ENCODE measurements at places on chromosomes 4 and X. TPM values are rescaled to one million over a fixed set of nuclear protein-coding genes. Genes with fewer than 3 reads are reported as not detected.
A peak's percentile ranks its signal among the peaks of the same experiment; 100 is the strongest.

The CT45A10 gene
- not detected for total RNA-seq

GRCh38 chrX:86103061-86103460 is 45.2 kb upstream of the DACH2 start:
- DNase-seq = no peak

DNA sequence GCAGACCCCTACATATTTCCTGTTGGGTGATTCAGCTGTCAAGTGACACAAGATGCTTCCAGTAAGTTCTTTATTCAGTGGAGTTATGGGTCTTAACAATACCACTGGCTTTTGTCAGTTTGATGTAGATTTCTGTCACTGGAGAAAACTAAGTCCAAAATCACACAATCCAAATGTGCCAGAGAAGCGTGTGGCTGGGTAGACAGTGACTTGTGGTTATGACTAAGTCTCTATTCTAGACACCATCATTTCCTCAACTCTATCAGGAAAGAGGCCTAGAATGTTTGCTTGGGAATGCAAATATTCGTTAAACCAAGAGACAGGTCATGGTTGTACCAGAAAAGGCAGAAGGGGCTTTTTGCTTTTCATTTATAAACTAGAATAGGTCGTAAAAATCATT is 54.4 kb upstream of the HS3ST1 start:
- DNase-seq = no peak

The TASL gene
- total RNA-seq = 3.1 TPM

- no peak for DNase-seq
Observed at GRCh38 chr4:156659570-156659969, 312.0 kb downstream of the PDGFC start.

The POU4F2 gene
- not detected for total RNA-seq

DNA sequence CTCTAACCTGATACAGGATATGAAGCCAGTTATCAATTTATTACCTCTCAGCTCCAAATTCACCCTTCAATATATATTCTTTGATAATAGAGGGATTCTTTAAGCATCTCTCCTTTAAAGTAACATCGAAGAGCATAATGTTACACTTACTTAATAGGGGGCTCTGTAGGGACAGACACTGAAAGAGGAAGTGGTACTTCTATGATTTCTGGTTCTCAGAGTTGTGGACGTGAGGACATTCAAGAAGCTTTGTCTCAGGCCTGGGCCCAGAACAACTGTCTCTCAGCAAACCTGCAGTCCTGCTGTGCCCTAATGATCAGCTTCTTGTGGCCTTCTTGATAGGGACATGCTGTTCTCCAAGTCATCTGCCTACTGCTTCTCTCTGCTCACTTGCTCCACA is 4.2 kb upstream of the ZXDB start:
- DNase-seq = no peak

DNA sequence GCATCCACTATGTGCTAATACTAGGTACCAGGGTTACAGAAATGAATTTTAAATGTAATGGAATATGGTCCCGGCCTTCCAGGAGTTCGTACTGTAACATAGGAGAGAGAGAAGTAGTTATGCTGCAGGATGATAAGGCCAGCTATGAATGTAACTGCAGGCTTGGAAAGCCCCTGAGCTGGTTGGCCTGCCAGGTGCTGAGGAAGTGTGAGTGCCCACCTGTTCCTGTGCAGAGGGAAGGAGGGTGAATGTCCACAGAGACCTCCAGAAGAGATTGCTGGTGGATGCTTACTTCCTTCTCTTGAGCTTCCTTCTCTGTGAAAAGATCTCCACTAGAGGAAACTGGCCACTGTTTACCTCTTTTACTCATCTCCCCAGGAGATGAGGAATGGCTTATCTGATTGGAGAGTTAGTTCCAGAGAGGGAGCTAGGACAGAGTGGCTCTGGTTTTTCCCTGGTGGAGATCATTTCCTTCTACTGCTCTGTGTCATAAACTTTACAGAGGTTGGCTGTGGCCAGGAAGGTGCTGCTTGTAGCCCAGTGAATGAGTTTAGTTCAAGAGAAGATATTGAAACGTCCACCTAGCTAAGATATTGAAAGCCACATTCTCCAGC is 114.0 kb upstream of the LNX1 start:
- no peak for DNase-seq

GRCh38 chrX:114097866-114098265 is 486.0 kb upstream of the HTR2C start:
- no peak for DNase-seq

GRCh38 chr4:142314686-142315085 is 531.4 kb downstream of the INPP4B start:
- DNase-seq = peak; percentile 58

DNA sequence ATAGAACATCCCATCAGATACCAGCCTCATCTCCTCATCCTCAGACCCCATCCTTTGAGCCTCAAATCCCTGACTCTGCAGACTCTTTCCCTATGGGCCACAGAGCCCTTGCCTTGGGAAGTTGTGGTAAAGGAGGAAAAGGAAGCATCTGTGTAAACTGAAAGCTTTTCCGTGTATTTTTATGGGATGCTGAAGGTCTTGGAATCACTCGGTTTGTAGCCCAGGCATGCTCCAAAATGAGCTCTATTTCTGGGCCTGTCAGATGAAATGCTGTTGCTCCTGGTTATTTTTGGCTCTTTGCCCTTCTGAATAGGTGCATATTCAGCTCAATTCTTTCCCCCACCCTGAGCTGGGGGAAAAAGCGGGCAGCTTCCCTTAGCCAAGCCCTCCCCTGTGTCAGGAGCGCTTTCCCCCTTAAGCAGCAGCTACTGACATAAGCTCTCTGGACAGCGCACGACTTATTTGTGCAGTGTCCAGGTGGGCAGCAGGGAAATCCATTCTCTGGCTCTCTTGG is 5.0 kb upstream of the SEL1L3 start:
- no peak for DNase-seq

GRCh38 chr4:2434420-2434819 is 15.7 kb downstream of the CFAP99 start:
- no peak for DNase-seq

- DNase-seq = no peak
Observed at GRCh38 chrX:11380187-11380844, 87.1 kb downstream of the AMELX start.

DNA sequence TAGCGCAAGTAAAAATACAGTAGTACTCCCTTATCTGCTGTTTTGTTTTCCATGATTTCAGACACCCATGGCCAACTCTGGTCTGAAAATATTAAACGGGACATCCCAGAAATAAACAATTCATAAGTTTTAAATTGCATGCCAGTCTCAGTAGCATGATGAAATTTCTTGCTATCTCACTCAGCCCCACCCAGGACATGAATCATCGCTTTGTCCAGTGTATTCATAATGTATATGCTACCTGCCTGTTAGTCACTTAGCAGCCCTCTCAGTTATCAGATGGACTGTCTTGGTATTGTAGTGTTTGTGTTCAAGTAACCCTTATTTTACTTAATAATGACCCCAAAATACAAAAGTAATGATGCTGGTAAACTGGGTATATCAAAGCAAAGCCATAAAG is 158.2 kb upstream of the DDIT4L start:
- DNase-seq = no peak

DNA sequence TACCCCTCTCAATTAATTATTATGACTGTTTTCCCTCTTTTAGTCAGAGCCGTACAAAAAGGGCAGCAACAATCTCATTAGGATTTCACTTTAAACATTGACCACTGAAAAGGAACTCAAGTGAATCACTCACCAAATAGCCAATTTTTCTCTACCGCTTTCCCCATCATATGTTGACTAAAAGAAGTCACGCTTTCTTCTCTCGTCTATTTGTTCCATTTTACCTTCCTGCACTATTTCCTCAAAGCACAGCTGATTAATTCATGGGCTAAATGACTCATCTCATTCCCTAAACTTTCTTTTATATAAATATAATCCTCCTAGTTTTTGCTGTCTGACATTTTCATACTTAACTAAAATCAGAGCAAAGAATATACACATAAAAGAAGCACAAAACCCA is 8.2 kb downstream of the MID1 start:
- DNase-seq = no peak

The PSAPL1 gene
- not detected for total RNA-seq

DNA sequence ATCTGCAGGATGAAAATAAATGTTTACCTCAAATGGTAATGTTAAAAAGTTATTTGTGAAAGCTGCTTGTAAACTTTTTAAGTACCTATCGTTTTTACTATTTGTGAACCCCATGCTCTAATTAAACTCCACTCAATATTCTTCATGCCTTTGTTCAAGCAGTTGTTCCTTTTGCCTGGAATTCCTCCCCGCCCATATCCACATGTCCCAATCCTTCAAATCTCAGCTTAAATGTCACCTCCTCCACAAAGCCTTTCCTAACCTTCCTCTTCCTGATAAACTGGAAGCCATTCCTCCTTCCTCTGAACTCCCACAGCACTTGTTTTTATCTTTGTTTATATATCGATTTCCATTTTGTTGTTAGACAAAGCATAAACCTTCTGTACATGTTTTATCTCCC is 2.4 kb downstream of the MORC4 start:
- no peak for DNase-seq

The VSIG4 gene
- total RNA-seq = 61.5 TPM

- DNase-seq = no peak
Observed at GRCh38 chr4:70915874-70916559, 13.8 kb downstream of the MOB1B start.

GRCh38 chr4:157014621-157015591 is 43.3 kb upstream of the PDGFC start:
- DNase-seq = no peak

The TDO2 gene
- total RNA-seq = 2.4 TPM

The CCNA2 gene
- 2.9 TPM for total RNA-seq

GRCh38 chrX:47182106-47182700 is 11.4 kb upstream of the UBA1 start:
- no peak for DNase-seq

DNA sequence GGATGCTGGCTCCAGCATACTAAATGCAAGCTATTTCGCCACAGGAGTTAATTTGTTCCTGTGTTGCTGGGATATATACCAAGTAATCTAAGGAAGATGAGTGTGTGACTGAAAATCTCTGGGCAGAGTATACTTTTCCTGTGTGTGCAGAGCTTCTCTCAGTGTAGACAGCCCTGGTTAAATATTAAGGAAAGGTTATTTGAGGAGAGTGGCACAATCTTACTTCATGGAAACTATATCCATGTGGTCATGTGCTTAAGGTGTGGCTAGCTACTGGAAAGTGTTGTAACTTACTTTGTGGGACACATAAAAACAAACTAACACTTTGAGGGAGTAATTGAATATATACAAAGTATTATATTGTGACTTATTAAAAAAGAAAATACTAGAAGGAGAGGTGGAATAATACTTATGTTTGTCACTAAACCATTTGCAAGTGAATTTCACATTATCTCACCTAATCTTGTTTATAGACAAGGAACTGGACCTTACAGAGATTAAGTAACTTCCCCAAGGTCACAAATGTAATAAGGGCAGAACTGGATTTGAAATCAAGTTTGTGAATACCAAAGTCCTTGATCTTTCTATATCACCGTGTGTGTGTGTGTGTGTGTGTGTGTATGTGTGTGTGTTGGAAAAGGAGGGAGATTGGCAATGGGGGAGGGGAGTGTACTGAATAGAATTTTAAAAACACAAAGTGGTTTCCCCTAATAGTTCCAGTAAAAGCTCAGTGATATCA is 408.2 kb upstream of the NR3C2 start:
- DNase-seq = peak; percentile 36

DNA sequence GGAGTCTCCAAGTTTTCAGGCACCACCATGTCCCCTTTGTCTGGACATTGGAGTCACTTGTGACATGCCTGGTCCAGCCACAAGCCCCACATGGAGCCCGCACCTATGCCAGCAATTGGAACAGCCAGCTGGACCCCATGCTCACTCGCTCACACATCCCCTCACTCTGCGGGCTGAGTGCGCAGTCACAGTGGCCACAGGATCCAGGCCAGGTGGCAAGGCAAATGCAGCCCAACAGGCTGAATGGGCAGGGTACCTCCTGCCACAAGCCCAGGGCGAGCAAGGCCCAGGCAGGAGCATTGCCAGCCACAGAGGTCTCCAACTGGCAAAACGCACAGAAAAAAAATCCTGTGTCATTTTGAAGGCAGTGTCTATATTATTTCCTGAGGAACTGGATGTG is 82.0 kb downstream of the ANXA10 start:
- no peak for DNase-seq

DNA sequence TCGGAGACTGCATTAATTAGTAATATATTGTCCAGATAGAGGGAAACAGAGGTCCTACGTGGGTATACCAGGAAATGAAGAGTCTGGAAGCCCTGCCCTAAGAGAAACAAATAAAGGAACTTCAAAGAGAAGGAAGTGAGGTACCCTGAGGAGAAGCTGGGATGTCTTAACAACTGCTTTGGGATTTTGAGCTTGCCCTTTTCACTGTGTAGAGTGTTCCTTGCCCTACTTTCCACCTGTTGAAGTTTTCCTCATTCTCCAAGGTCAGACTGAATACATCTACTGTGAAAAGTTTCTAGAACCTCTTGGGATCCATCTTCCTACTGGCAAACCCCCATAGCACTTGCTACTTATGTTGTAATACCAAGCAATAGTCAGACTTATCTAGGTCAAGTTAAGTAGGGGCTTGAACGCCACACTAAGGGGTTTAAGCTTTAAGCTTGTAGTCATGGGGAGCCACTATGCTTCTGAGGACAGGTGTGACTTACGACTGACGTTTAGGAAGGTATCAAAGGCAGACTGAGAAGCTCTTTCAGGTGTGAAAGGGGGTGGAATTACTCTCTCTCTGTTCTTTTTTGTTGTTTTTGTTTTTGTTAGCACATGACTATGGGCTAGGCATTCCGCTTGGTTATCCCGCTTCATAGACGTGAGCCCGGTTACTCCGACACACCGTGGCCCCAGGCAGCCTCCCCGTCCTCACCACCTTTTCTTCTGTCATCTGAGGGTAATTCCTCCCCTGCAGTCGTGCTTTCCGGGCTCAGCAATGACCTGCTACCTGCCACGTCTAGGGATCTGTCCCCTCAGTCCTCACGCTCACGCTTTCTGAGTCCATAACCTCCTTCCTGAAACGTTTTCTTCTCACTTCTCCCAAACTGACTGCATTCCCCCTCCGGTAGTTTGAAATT is 959 bp upstream of the REST start:
- no peak for DNase-seq

GRCh38 chr4:1492651-1493539 is 86.7 kb upstream of the NKX1-1 start:
- DNase-seq = no peak

DNA sequence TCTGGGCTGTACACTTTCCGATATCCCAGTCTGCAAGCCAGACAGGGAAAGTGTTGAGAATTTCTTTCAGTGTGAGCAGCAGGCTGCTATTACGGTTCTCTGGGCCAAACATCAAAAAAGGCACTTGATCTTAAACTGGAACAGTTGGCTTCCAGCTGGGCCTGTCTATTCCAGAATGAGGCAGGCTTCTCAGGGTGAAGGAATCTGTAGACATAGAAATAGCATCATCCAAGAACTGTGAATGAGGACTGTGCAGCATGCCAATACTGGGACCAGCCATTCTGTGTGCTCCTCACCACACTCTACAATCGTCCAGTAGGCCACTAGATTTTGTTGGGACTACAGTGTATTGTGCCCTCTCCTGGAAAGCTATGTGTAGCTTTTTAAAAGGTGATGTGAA is 31.1 kb downstream of the ART3 start:
- DNase-seq = no peak

The CT47B1 gene
- total RNA-seq = not detected

The AMER1 gene
- total RNA-seq = 6.0 TPM
